ENCODE measurements at places on chromosomes 1 and 21.

GRCh38 chr1:234570329-234571120 lies 39.5 kb downstream of the IRF2BP2 start:
- no peak for DNase-seq

DNA sequence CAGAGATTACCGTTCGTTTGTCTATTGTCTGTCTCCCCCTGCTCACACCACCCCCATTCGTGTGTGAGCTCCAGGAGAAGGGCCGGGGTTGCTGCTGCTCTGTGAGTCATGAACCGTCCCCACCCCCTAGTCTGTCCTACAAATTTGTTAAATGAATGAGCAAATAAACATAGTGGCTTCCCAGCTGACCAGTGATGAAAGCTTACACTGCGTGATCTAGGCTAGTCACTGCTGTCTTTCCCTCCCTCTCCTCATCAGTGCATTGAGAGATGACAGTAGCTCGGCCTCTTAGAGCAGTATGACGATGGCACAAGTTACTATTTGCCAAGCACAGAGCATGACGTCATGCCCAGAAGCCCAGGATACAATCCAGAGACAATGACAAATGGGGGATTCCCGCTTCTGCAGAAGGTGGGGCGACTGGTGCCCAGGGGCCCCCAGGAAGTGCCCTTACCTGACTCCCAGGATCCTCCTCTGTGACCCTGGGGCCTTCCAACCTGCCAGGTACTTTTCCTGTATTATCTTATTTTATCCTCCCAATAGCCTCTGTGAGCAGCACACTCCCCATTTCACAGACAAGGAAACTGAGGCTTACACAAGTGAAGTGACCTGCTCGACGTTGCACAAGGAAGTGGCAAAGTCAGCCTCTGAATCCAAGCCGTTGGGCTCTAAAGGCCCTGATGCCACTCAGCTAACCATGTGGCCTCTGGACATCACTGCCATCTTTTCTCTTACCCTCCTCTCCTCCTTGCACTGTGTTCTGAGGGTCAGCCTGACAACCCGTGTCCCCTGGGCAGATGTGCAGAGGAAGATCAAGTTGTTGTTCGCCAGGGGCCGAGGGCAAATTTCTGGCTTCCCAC lies 8.6 kb upstream of the EPHA2 start:
- DNase-seq: no peak

DNA sequence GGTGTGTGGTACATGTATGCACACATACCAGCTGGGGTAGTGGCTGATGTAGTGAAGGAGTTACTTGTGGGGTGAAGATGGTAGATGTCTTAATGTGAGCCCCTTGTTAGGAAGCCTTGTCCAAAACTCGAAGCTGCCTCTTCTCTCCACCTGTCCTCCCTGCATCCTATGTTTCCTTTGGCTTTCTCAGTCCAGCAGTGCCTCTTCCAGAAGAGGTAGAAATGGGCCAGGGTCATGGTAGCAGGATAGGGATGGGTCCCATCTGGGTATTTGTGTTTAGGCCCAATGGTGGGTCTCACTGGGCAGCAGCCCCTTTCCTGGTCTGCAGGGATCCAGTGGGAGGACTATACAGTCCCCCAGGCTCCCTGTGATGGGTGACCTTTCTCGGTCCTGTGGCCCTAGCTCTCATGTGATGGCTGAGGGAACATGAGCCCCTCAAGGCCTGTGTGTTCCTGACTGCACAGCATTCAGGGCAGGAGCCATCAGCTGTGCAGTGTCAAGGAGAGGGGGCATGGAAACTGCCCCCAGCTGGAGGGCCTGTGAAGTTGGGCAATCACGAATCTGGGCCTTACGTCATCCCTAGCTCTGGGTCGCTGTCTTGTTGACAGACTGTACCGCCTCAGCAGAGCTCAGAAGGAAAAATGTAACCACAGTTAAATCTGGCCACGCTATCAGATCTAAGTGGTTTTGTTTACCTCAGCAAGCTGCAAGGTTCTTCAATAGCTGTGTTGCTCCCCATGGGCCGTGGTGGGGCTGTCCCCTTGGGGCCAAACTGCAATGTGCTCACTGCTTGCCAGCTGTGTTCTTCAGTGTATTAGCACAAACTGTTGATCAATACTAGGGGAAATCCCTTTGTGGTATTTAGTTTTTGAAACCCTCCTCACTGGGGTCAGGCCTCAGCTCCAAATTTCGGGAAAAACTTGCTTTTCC lies 82.7 kb downstream of the NOS1AP start:
- no peak for DNase-seq

DNA sequence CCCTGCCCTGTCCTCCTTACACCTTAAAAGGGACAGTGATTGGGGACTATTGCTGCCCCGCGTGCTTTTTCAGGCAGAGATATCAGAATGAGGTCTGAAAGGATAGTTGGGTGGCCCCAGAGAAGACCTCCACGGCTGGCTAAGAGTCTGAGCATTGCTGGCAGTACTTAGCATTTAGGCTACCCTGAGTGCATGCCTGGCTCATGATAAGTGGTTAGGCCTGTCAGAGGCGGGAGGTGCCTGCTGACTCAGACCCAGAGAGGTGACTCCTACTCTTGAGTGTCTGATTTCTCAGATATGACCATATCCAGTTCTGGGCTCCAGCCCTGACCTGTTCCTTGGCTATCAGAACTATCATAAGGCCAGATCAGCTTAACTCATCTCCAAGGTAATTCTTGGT lies 213.7 kb downstream of the PBX1 start:
- peak; percentile 52 for DNase-seq

GRCh38 chr1:240093120-240093961 lies 1.7 kb downstream of the FMN2 start:
- DNase-seq: no peak

- no peak for DNase-seq
These were observed 17.5 kb downstream of the PFKL start for GRCh38 chr21:44317241-44317782.

- no peak for DNase-seq
These were observed 134.6 kb upstream of the LRRC7 start for GRCh38 chr1:69433073-69433472.

Measured in NCI-H187 treated with DMSO at 0.1 percent for 48 hours (cell line).